ENCODE measurements at places on chromosomes 5 and 9.

DNA sequence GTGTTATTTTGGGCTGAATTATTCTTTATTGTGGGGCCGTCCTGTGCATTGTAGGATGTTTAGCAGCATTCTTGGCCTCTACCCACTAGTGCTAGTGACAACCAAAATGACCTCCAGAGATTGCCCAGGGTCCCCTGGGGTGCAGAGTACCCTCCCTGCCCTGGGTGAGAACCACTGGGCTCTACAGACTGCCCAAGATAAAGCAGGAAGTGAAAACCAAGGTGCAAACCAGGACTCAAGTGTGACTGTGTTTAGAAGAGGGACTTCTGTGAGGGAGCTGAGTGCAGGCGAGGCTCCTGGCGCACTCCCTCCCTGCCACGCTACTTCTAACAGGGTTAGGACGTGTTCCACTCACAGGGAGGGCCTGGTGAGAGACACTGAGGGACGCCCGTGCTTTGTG lies 41.6 kb downstream of the USP20 start:
- no peak for DNase-seq

DNA sequence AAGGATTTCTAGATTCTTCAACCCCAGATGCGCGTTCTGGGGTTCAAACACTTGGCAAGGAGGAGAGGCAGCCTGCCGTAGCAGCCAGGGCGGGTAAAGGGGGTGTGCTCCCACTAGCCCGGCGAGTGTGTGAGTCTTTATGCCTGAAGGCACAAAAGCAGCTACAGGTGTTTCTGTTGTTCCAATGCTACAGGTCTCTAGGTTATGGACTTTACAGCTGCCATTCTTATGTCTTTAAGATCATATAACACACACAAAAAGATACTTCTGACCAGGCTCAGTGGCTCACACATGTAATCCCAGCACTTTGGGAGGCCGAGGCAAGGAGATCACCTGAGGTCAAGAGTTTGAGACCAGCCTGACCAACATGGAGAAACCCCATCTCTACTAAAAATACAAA lies 133.6 kb upstream of the RETREG1 start:
- DNase-seq: no peak

DNA sequence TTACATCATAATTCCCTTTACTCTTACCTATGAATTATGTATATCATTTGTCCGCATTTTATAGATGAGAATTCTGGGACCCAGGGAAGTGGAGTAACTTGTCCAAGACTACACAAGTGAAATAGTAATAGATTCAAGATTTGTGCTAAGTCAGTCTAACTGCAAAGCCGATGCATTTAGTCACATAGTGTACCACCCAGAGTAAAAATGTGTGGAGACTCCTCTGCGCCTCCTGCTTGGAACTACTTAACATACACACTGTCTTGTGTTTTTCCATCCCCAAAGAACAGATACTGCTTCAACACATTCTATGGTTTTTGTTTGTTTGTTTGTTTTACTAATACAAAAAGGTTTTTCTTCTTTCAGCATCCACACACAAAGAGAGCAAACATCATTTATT lies 729.8 kb downstream of the PRELID2 start:
- DNase-seq: no peak

- no peak for DNase-seq
Observed at GRCh38 chr5:13501176-13501575, 443.3 kb downstream of the DNAH5 start.

- DNase-seq: no peak
Observed at GRCh38 chr5:66987126-66987525, 209.5 kb downstream of the CD180 start.

DNA sequence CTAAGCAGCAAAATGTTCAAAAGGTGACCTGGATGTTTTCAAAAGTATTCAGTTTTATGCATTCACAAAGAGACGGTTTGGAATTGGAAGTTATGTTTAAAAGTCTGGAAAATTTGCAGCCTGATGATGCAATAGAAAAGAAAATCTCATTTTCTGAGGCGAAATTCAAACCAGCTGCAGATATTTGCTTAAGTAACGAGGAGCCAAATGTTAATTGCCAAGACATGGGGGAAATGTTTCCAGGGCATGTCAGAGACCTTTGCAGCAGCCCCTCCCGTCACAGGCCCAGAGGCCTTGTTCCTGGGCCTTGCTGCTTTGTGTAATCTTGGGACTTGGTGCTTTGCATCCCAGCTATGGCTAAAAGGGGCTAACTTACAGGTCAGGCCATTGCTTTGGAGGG lies 228.2 kb downstream of the MAN2A1 start:
- DNase-seq: no peak

- no peak for DNase-seq
Observed at GRCh38 chr5:10479154-10479721, 37.6 kb downstream of the ROPN1L start.

- no peak for DNase-seq
Observed at GRCh38 chr5:44933686-44934085, 124.9 kb downstream of the MRPS30 start.

DNA sequence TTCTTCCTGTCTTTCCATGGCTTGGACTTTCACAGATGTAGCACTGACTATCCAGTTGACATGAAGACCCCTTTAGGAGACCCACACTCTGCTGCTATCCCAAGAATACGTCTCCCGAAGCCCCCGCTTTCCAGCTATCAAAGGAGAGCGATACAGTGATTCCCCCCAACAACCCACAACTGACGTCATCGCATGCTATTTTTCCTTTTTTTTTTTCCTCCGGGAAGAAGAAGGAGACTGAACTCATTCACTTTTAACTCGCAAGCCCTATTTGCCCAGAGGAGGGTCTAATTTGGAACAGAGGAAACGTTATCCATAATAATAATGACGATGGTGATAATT lies 2.1 kb downstream of the PAPPA start:
- no peak for DNase-seq

DNA sequence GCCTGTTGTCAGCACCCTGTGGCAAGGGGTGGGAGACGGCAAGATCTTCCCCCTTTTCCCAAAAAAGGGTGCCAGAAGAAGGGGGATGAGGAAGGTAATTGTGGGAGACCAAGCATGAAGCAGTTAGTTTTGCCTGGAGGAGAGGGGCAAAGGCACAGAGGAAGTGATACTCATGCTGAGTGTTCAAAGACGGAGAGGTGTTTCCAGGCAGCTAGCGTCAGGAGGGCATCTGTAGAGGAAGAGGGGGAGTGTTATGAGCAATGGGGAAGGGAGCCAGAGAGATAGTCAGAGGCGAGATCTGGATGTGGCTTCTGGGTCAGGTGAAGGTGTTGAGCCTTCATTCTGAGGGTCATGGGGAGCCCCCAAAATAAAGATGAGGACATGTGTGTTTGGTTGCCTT lies 26.9 kb upstream of the ADAM19 start:
- DNase-seq: no peak

DNA sequence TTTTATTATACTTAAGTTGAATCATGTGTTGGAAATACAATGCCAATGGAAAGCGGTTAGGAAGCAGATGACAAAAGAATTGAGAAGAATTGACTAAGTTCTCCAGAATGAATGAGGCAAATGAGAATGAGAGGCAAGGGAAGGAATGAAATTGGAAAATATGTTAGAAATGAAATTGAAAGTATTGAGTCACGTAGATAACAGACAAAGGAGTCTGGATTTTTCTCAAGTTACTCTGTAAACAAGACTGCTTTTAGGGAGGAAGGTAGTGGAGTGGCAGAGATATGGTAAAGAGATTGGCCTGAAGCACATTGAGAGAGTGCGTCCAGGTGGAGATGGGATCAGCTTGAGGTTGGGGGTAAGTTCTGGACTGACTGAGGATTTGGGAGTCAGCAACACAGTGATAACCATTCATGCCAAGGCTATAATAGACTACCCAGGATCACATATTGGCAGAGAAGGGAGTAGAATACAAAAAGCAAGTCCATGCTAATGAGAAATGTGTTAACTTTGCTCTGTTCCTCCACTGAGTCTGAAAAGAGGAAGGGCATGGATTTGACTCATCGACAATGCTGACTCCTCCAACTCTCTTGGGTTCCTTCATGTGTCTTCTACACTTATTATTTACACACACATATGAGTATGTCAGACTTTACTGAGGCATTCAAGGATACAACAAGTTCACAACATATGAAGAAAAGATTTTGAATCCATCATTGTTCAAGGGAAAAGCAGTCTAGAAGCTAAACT lies 814.2 kb upstream of the ZNF608 start:
- DNase-seq: no peak

DNA sequence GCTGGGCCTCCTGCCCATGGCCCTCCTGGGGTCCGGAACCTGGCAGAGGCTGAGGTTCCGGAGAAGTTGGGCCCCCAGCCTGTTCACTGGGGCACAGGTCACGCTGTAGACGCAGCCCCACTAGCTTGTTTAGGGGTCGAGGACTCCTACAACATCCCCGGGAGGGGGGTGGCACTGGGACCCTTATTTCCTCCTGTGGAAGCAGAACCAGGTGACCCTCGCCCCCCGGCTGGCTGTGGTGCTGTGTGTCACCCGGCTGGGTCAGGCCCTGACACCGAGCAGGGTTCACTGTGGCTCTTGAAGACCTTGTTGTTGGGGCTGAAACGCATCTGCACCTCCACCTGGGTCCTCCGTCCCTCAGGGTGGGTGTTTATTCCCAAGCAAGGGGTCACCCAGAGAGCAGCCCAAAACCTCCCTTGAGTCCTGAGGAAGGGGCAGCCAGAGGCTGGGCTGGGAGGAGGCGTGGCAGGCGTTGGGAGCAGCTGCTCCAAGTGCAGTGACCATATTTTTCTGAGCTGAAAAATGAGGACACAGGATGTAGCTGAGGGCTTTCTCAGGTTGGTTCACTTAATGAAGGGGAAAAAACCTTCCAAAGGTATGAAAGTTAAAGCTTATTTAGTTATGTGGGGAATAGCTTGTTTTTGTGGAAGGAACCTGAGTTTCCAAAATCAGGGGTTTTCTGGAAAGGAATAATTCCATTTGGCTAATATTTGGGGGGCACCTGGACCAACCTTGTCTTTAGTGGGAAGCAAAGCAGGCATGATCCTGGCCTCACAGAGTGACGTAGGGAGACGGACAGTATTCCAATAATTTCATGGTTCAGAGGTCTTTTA lies 164.7 kb upstream of the IER5L start:
- DNase-seq: no peak

DNA sequence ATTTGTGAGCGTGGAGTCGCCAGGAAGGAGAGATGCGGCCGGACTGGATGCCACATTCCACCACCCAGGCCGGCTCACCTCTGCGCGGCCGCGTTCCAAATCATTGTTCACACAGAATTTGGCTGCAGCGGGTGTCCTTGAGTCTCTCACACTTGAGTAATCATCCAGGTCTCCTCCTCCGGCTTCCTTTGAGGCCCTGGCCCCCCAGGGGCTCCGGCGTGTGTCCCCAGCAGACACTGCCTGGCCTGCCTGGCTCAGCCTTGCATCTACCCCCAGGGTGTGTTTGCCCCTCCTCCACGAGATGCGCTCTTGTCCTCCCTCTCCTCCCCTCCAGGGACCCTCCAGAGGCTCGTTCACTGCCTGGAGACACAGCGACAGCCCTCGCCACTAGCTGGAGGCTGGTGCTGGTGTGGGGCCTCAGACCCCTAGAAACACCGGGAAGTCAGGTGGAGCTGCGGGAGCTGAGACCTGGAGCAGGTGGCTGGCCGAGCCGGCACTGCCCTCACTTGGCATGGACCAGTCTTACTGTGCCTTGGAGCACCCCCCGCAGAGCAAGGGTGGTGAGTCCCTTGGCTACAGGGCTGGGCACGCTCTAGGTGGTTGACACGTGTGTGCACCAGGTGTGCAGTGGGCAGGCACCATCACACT lies 7.0 kb upstream of the SLC9A3 start:
- DNase-seq: no peak

- DNase-seq: no peak
Observed at GRCh38 chr5:53446908-53447307, 33.5 kb upstream of the FST start.

DNA sequence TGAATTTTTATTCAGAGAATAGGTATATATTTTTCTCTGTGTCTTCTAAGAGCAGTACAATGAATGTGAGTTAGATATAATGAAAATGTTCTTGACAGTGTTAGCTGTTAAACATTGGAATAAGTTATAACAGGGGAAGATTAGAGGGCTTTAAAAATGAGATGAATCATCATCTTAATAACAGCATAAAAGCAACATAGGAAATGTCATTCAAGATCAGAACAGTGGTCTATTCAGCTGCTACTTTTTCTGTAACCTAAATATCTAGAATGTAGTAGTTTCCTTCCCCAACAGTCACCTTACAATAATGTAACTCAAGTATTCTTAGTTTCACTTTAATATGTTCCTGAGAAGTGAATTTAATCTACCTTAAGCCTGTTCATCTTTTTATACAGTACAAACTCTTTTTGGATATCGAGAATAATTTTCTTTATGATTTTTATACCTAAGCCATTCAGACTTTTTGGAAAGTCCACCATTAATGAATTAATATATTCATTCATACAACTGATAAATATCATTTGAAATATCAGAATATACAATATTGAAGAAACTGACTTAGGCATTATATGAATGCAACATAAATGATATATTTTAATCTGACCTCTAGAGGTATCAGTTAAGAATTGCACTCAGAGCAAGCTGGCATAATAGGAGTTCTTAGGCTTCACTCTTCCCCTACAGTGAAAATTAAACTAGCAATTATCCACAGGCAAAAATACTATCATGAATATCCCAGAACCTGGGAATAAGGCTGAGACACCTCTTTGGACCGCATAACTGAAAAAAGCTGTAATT lies 66.1 kb upstream of the EDIL3 start:
- DNase-seq: no peak

DNA sequence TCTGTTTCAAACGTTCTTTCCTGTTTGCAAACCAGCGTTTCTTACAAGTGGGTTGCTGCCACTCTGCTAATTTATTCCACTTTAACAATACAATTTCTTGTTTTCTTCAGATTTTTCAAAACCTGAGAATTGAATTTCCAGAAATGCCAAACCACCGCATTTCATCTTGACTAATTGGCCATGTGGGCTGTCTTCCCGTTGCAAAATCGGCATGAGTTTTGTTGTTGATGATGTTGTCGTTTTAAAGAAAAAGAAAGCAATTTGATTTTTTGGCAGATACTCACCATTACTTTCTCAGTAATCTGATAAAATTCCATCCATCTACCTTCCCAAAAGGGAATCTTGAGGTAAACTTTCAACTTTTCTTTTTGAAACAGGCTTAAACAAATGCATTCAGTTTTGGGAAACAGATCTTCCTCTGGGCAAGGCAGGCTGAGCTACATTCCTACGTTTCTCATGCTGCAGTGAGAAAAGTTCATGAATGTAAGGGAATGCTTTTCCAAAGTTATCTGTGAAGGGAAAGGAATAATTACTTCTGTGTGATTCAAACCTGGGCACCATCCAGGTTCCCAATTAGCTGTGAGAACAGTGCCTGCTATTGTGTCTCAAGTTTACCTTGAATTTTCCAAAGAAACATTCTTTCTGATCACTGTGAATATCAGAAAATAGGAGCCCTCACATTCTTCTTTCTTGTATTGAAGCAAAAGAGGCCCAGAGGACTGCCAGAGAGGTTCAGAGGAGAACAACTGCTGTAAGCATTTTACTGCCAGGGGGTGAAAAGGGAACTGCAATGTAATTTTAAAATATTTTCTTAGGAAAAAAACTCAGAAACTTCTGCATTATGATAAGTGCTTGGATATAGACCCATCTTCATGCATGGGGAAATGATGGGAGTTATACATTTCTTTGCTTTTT lies 100.7 kb upstream of the TUT7 start:
- no peak for DNase-seq

Measured in T follicular helper cell (primary cell).